ENCODE measurements at places on chromosomes 2 and 18. TPM values are rescaled to one million over a fixed set of nuclear protein-coding genes. Genes with fewer than 3 reads are reported as not detected.

TXNDC2 gene
- not detected for total RNA-seq

COLEC12 gene
- 73.4 TPM for total RNA-seq

OR6B2 gene
- total RNA-seq: not detected

CACNB4 gene
- total RNA-seq: 1.4 TPM

LIPG gene
- total RNA-seq: 12.8 TPM

CMPK2 gene
- 3.2 TPM for total RNA-seq

UGT1A3 gene
- total RNA-seq: not detected

SERPINB3 gene
- not detected for total RNA-seq

SETBP1 gene
- 7.6 TPM for total RNA-seq

UGT1A10 gene
- not detected for total RNA-seq

RMDN2 gene
- 7.3 TPM for total RNA-seq

CYS1 gene
- total RNA-seq: 2.1 TPM

SCYGR4 gene
- not detected for total RNA-seq

CFC1B gene
- not detected for total RNA-seq

FNDC4 gene
- total RNA-seq: 30.8 TPM

COL4A4 gene
- total RNA-seq: 35.2 TPM

STPG4 gene
- total RNA-seq: 0.20 TPM

CPLX4 gene
- total RNA-seq: not detected

CRYBA2 gene
- total RNA-seq: not detected

INHBB gene
- total RNA-seq: 2.4 TPM

CCDC74A gene
- 5.5 TPM for total RNA-seq

C2orf42 gene
- 13.5 TPM for total RNA-seq

HOXD13 gene
- not detected for total RNA-seq

VWA3B gene
- total RNA-seq: not detected

IL36RN gene
- not detected for total RNA-seq

SPATA3 gene
- not detected for total RNA-seq

DES gene
- total RNA-seq: 7.0 TPM

DCC gene
- total RNA-seq: 0.06 TPM

Data from cardiac ventricle fibroblast (primary cell).